ENCODE measurements at places on chromosomes 4 and X.
A peak's percentile ranks its signal among the peaks of the same experiment; 100 is the strongest.

DNA sequence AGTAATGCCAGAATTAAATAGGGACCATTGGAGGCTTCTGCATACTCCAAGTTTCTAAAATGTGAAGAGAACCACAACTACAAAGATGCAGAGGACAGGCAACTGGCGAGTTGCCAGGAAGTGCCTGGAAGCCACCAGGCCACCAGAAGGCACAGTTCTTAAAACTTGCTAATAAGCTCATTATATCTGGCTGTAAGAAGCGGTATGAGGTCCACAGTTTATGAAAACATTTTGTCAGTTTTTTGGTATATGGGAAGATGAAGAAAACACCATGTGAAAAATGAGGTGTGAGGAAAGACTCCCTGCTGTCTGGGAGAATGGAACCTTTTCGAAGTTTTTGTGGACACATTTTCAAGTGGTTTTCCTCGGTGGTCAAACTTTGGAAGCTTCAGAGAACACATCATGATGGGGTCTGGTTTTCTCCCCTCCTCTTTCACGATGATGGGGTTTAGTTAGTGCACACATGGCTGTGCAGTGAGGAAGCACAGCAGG, 202.7 kb downstream of the NR3C2 start:
- no peak for ATAC-seq

DNA sequence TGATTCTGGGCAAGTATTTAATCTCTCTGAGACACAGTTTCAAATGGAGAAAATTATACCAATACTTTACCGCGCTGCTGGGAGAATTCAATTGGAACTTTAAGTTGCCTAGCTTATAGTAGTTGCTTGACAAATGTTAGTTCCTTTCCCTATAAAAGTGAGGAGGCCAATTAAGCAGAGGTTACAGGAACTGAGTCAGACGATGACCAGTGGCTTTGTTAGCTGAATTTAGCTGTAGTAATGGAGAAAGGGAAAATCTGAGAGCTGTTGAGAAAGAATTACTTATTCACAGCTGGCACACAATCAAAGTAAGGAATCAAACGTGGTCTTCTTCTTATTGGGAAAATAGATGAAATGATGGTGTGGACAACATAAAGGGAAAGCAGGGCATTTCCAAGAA, 29.6 kb downstream of the SMARCA1 start:
- no peak for ATAC-seq

GRCh38 chr4:129453524-129454200, 357.7 kb downstream of the C4orf33 start:
- ATAC-seq = no peak

DNA sequence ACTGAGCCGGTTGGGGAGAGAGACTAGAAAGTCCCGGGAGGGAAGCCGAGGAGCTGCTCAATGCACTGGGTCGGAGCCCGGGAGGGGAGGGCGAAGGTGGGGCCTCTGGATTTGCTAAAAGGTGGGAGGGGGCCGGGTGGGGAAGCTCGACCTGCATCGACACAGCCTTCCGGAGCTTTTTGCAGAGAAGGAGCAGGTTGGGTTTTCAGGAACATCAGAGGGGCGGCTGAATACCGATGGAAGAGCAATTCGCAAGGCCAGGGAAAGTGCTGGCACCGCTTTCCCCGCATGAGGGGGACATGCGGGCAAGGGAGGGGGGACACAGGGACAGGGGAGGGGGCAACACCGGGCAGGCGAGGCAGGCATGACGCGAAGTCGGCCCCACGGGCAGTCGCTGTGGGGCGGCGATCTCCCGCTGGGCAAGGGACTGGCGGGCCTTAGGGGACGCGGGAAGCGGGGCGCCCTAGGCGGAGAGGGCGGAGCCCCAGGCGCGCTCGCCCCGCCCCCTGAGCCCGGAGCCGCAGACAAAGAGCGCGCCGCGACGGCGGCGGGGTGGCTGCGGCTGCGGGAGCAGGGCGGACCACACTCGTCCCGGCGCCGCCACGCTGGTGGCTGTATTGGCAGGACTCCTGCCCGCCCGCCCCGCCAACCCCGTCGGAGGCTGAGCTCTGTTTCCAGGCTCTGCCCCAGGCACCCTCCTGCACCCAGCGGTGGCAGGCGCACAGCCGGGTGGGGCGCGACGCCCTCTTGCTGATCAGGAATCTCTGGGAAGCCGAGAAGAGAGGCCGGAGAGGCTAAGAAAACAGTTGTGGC, 11.6 kb downstream of the PDZD4 start:
- peak; percentile 66 for ATAC-seq

DNA sequence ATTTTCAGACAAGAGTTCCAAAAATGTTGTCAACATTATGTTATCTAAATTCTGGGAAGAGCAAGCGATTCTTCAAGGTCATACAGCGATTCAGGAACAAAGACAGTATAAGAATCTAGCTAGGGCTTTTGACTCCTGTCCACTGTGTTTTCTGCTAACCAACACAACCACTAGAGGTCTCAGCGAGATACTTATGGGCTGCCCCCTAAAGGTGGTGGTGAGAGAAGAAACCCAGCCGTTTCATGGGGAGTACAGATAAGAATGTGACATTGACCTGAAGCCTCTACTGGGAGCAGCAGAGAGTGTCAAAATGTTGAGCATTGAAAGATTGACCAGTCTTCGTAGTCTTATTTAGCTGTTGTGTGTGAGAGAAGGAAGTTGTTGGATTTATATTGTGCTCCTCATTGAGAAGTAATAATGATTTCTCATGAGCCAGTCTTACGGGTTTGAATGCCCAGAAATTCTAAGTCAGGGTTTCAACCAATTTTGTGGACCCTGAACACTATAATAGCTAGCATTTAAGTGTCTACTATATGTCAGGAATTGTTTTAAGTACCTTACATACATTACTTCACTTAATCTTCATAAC, 168.3 kb downstream of the SPRY1 start:
- peak; percentile 94 for ATAC-seq

GRCh38 chr4:189940178-189941004, at the start of gene FRG1:
FRG1 (plus strand) TSS chr4:189940872; CDS start chr4:189941010, 138 bp downstream.
- peak; percentile 100 for ATAC-seq

DNA sequence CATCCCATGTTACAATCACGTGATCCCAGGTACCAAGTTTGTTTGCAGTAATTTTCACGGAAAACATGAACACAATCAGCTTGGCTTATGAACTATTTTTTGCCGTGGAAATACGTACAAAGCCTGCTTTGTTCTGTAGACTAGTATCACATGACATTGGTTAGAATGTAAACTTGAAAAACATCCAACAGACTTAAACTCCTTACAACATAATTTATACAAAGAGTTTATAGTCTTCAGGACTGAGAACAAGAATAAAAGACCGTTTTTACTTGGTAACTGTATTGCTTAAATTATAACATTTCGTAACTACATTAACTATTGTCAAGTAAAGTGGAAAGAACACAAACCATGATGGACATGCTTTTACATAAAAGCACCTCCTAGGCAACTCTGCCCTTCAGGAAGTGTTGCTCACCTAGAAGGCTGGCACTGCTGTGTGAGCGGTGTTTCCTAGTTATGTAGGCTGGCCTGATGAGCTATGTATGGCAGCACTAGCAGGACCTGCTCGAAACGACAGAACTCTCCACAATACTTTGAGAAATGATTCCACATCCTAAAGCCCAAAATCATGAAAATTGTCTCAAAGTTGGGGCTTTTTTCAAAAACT, 41.8 kb upstream of the WDR1 start:
- no peak for ATAC-seq

DNA sequence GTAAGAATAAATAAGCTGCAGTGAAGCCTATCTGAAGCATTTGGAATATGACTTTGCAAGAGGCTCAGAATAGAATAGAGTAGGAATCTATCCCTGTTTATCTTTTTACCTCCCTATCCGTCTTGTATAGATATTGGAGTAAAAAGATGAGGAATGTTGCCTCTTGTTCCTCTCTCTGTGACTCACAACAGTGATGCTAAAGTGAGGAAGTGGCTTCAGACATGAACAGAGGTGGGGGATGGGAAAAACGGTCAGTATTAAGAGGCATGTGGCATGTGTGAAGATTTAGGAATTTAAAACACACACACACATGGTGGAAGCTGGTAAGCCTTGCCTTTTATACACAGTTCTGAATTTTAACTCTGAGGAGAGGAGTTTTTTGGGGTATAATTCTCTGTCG, 3.8 kb upstream of the DCAF4L1 start:
- no peak for ATAC-seq

- ATAC-seq = no peak
These were observed 103.3 kb downstream of the IL15 start for GRCh38 chr4:141739636-141740035.

GRCh38 chr4:37980246-37980645, 20.0 kb downstream of the PTTG2 start:
- no peak for ATAC-seq

DNA sequence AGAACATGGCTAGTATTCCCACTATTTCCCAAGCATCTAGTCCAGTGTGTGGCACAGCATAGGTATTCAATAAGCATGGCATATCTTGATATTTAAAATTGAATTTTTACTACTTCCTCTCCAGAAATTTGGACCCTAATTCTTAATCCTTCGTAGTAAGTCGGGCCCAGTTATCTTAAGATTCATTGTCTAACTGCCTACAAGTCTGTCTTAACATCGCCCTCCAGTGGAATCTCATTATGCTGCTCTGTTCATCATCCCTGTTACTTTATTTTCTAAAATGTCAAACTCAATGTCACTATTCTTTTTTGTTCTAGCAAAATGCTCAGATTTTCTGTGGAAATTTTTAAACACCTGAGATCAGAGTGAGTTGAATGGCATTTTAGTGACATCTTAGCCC, 606.2 kb downstream of the KLHL13 start:
- ATAC-seq = no peak

GRCh38 chrX:48983896-48984295, 12.3 kb upstream of the KCND1 start:
- no peak for ATAC-seq

DNA sequence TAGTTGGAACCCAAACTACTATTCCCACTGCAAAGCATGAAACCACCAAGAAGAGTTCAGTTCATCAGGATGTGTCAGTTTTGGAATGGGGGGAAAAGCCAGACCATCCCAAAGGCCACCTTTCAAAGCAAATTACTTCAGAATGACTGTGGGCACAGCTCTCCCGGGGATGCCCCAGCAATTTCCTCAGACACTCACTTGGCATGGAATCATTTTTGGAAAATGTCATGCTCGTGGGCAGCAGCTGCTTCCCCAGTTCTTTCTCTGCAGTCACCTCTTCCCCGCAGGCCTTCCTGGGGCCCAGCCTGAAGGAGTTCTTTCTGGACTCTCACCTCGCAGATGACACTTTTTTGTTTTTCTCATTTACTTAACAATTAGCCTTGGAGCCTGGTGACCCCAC, 350.3 kb downstream of the NR3C2 start:
- no peak for ATAC-seq

DNA sequence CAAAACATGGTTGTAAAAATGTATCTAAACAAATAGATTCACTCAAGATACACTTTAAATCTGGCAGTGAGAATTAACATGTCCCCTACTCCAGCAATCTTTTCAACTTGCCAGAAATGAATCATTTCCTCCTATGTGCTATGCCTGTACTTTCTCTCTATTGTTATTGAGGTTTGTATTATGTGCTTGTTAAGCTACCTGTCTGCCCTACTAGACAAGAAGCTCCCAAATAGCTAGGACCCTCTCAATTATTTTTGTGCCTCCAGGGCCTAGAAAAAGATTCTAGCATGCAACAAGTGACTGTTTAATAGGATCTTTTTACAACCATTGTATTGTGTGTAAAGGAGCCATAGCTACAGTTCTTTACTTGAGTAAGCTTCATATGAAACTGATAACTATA, 3.5 kb upstream of the SAP30 start:
- no peak for ATAC-seq

DNA sequence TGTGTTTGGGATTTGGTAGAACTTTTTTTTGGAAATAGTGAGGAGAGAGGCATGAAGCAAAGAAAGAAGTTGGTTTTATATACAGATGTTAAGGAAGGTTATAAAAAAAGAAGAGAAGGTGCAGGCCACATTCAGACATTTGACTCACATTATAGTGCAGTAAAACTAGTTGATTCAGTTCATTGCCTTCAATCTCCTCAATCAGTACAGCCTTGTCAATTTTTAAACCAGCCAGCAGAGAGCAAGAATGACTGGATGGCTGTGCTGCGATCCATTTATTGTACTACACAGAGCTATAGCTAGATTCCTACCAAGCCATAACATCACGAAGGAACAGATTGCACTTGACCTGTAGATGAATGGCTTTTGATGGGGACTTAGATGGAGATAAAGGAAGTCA, 79.7 kb upstream of the LSM6 start:
- no peak for ATAC-seq
